Hematopoietic multipotent progenitor cell treated with erythropoietin and hydrocortisone succinate and interleukin-3 and kit ligand, for 8 days (in vitro differentiated cells): ENCODE measurements at places on chromosomes 11 and 22.

DNA sequence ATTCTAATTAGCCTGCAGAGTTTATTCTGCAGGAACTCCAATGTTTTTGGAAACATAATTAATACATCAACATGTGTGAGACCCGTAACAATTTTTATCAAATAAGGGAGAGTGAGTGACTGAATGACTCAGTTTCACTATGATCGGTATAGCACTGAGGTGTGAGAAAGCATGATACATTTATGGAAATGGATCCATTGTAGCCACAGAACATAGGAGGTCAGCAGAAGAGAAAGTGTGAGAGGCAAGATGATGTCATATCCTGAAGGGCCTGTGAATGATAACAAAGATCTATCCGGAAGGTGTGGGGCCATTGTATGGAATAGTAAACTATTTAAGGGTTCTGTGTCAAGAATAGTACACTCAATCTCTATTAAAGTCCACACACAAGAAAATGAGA lies 1406.1 kb upstream of the TENM4 start:
- no peak for DNase-seq

- no peak for DNase-seq
Observed at GRCh38 chr11:32885556-32885955, 7.1 kb upstream of the QSER1 start.

GRCh38 chr11:83206221-83206620 lies 12.7 kb downstream of the ANKRD42 start:
- DNase-seq, result no peak

DNA sequence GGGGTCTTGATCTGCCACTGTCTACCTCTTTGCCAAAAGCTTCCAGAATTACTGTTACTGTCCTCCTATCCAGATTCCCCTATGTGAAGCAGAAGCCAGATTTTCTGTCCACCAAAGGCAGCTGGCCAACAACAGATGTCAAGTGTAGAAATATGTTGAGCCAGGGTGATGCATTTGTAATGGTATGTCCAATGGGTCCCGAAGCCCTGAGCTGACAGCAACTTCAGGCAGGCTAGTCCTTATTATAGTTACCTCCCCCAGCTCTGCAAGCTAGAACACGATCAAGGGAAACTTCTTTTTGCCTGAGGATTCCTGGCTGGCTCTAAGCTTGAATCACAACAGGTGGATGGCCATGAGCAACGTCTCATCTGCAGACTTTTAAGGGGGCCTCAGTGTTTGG lies 10.2 kb downstream of the PAMR1 start:
- no peak for DNase-seq

DNA sequence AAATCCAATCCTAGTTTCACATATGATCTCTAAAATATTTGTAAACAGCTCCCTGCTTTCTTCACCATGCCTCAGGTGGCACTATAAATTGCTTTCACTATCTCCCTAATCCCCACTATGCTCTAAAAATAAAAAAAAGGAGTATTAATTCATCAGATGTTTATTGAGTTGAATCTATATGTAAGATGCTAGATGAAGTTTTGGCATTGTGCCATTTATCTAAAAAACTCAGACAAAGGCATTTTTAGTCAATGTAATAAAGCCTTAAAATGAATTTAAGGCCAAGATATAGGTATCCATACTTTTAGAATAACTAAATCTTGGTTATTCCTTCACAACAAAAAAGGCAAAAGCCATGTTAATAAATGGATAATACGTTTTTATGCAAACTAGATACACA lies 373.9 kb downstream of the ETS1 start:
- DNase-seq, result no peak

DNA sequence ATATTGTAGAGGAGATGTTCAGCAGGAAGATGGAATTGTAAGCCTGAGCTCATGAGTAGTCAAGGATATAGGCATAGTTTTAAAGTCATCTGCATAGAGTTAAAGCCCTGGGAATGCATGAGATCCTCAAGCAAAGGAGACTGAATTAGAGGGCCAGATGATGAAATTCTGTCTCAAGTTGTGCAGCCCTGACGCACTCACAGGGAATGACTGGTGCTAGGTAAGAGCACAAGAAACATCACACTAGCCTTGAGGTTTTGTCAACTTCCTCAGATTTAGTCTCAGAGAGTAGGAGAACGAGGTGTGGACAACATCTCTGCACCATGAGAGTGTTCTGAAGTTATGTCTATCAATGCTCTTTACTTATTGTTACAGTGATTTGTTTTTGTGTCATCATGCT lies 5.8 kb downstream of the RAB38 start:
- DNase-seq, result no peak
